Kidney (tissue), 22 donors: ENCODE measurements at places on chromosomes 7 and 10. TPM values are rescaled to one million over a fixed set of nuclear protein-coding genes. Genes with fewer than 3 reads are reported as not detected.

SP8 gene
- not detected for total RNA-seq

SMARCD3 gene
- 52.5 TPM for total RNA-seq

DNA sequence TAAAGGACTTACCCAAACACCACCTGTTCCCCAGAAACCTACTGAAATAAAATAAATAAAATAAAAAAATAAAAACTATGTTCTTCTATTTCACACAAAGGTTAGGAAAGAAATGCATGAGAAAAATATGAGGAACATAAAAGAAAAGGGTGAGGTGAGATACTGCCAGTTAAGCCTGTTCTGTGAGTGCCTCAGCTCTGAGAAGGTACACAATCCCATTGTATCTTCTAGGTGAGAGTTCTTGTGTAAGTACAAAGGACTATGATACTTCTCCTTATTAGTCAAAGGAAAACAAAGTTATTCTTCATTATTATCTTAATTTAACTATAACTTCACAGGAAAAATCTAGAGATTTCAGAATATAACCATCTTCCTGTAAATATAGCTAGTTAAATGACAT, 86.0 kb downstream of the ATE1 start:
- no peak for DNase-seq
- no peak overlapping the region for H3K27ac ChIP-seq
- H3K4me1 ChIP-seq = no peaks in the 10 kb centered on the region
- no peaks in the 10 kb centered on the region for H3K36me3 ChIP-seq

- H3K4me3 ChIP-seq = no peak overlapping the region
- no peaks in the 10 kb centered on the region for H3K27me3 ChIP-seq
- no peak for DNase-seq
Measured at GRCh38 chr10:71600849-71601248, 118.7 kb downstream of the C10orf105 start.

DNA sequence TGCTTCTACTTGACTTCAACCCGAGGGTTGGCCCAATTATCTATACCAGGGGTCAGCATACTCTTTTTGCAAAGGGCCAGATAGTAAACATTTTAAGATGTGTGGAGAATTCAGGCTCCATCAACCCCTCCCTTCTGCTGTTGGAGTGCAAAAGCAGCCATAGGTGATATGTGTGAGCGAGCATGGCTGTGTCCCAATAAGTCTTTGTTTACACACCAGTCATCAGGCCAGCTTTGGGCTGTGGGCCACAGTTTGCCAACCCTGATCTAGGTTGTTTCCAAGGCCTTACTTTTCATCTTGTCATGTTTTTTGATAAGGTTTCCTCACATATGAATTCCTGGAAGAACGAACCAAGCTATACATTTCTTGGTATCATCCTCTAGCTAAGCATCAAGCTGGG, 136.9 kb upstream of the VIPR2 start:
- H3K27ac ChIP-seq = no peak overlapping the region
- H3K36me3 ChIP-seq = no peaks in the 10 kb centered on the region
- no peak for DNase-seq
- H3K4me1 ChIP-seq = no peaks in the 10 kb centered on the region
- no peak overlapping the region for H3K4me3 ChIP-seq
- H3K27me3 ChIP-seq = no peaks in the 10 kb centered on the region
